ENCODE measurements at places on chromosomes 12 and 14. TPM values are rescaled to one million over a fixed set of nuclear protein-coding genes. Genes with fewer than 3 reads are reported as not detected.

TMEM63C gene
- total RNA-seq: 0.27 TPM

- no peak for DNase-seq
Measured at GRCh38 chr12:123037791-123038190, 57.3 kb downstream of the ARL6IP4 start.

CHGA gene
- total RNA-seq: not detected

GRCh38 chr12:62784576-62784975 is 150.4 kb downstream of the PPM1H start:
- DNase-seq: no peak

PNN gene
- total RNA-seq: 110 TPM

INHBC gene
- 1.5 TPM for total RNA-seq

GUCY2C gene
- not detected for total RNA-seq

GRCh38 chr14:60064491-60065072 is 27.1 kb upstream of the PCNX4 start:
- DNase-seq: peak; percentile 9

CCDC177 gene
- total RNA-seq: not detected

- no peak for DNase-seq
Measured at GRCh38 chr14:67508956-67509355, 20.4 kb upstream of the TMEM229B start.

OR4K13 gene
- total RNA-seq: not detected

- peak; percentile 12 for DNase-seq
Measured at GRCh38 chr12:7190268-7191055, 976 bp downstream of the PEX5 start.

CLEC4D gene
- not detected for total RNA-seq

IRAK3 gene
- total RNA-seq: not detected

- DNase-seq: no peak
Measured at GRCh38 chr14:101369194-101369915, 191.9 kb upstream of the DIO3 start.

GRCh38 chr12:56601503-56601902 is 28.6 kb downstream of the BAZ2A start:
- DNase-seq: no peak

DNA sequence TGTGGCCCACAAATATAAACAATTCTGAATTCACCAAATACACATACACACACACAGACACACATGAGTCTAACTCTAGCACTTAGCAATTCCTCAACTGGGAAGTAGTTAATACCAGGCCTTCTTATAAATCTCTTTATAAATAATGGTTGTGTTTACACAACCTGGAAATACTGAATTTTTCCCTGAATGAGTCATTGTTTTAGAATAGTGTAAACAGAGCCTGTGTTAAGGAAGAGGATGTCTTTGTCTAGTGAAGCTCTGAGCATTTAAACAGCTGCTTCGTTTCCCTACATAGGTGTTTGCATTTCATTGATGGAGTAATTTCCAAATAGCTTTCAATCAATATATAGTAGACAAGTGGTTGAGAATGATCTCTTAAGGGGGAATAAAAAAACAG is 218.8 kb downstream of the BTG1 start:
- DNase-seq: peak; percentile 23

BCL11B gene
- total RNA-seq: not detected

TEAD4 gene
- total RNA-seq: 45.0 TPM

GRCh38 chr14:20631880-20632389 is 9.6 kb downstream of the OR6S1 start:
- DNase-seq: peak; percentile 83

GRCh38 chr12:67980391-67980790 is 8.9 kb upstream of the IFNG-AS1 start:
- no peak for DNase-seq

DNA sequence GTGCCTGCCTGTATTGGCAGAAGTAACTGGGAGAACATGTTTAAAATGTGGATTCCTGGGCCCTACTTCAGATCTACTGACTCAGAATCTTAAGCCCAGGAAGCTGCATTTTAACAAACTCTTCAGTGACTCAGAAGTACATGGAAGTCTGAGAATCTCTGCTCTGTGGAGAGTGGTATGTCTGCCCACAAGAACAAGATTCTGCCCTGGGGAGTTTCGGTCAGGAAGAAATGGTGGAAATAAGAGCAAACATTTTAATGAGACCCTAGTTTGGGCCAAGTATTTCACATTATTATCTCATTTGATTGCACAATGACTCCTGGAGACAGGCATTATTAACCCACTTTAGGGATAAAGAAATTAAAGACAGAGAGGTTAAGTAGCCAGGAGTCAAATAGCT is 8.2 kb downstream of the ALDH1L2 start:
- DNase-seq: no peak

DNA sequence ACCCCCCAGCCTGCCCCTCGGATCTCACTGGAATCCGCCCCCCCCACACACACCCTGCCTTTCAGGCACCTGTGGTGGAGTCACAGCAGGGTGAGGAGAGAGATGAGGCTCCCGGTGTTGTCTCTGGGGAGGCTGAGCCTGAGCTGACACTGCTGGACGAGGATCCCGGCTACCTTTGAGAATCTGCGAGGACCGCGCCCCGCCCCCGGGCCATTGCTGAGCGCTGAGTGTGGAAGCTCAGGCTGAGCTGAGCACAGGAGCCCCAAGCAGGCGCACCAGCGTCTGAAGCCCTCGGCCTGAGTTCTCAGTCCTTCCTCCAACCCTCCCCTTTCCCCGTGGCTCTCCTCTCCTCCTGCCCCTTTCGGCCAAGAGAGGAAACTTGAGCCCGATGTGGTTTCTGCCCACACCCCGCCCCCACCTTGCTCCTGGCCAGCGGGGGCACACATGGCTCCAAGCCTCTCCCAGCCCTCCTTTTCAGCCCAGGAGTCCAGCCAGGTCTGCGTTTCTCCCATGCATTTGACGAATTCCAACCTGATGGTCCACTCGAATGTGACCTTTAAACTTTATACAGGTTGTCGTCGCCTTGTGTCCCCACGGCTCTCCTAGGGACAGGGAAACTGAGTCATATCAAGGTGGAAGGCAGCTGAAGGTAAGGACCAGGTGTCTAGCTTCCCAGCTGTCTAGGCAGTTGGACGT is at the start of gene NFE2:
TSS of gene NFE2 (minus strand) at position 284 of the 696 bp plus-strand sequence. CDS start 5,767 bp downstream, outside the sequence.
- DNase-seq: peak; percentile 58

GRCh38 chr12:96404696-96405095 is 4.5 kb upstream of the CDK17 start:
- DNase-seq: no peak

FAM186B gene
- total RNA-seq: 0.17 TPM

SLC17A8 gene
- 0.10 TPM for total RNA-seq

- no peak for DNase-seq
Measured at GRCh38 chr12:73308079-73308478, 1035.9 kb downstream of the TRHDE start.

GRCh38 chr14:67710209-67710608 is 8.5 kb downstream of the RDH12 start:
- DNase-seq: no peak

- no peak for DNase-seq
Measured at GRCh38 chr12:75790219-75790618, 241.4 kb downstream of the PHLDA1 start.

DNA sequence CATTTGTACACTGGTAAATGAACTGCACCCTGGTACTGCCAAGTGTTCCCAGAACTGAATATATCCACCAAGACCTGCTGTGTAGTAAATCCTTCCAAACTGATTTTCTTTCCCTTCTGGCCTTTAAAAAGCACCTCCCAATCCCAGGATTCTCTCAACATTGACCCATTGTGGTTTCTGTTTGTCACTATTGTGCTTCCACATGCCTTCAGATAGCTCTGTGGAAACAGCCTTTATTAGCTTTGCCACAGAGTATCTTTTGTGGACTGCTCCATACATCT is 949 bp upstream of the KIF21A start:
- DNase-seq: peak; percentile 47

DNA sequence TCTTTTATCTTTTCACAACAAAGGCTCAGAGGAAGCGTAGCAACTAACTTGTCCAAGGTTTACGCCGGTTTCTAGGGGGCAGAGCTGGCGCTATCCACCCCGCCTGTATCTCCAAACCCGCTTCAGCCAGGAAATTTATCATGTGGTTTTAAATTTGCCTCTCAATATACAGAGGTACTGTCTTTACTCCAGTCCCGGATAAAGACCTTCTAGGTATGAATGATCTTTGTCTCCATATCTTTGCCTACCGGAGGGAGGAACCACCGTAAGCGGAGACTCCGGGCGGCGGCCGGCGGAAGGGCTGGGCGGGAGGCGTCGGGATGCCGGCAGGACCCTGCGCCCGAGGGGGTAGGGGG is 693 bp upstream of the RIMKLB start:
- no peak for DNase-seq

- DNase-seq: peak; percentile 71
Measured at GRCh38 chr12:49827401-49828099, 663 bp downstream of the NCKAP5L start.

CCDC184 gene
- total RNA-seq: not detected

- no peak for DNase-seq
Measured at GRCh38 chr14:101426466-101426865, 134.8 kb upstream of the DIO3 start.

- no peak for DNase-seq
Measured at GRCh38 chr12:107318806-107319532, 225.6 kb upstream of the CRY1 start.

- no peak for DNase-seq
Measured at GRCh38 chr12:2753536-2753935, 41.2 kb upstream of the FKBP4 start.

GRCh38 chr12:46944771-46945170 is 119.0 kb upstream of the SLC38A4 start:
- DNase-seq: no peak

PPFIA2 gene
- not detected for total RNA-seq

DNA sequence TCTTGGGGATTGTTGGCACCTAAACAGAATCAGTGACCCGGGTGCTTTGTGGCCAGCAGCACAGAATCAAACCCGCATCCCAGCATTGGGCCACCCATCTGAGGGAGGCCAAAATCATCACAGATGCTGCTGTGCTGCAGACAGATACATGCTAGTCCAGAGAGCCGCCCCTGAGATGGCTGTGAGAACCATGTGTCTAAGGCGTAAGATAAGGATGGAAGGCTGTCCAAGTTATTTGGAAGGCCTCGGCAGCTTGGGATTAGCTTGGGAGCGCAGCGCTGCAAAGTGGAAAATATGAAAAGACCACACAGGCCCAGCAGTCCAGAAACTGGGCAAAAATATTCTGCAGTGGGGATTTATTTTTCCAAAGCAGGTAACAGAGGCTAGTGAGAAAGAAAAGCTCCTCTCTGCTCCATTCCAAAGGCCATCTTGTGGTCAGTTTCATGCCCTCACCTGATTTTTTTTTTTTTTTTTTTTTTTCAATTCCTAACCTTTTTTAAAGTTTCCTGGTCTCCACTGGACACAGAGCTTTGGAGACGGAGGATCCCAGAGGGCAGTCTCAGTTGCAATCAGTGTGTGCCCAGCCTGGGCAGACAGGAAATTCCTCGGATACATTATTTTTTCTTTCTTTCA is 178.9 kb upstream of the BCL2L14 start:
- peak; percentile 34 for DNase-seq

DNA sequence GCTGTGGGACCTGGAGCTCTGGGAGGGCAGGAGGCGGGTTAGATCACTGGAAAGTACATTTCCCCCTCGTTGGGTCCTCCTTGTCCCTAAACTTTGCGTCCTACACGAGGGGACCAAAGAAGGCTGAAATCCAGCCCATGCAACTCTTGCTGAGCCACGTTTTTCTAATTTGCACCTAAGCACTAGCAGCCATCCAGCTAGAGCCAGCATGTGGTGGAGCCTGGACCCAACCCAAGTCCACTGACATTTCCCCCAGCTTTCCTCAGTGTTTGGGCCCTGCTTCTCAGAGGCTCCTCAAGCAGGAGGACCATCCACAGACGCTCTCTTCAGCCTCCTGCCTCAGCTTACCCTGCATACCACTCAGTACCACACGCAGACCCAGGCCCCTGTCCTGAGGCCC is 49.7 kb downstream of the TSPAN11 start:
- no peak for DNase-seq

VRK1 gene
- total RNA-seq: 51.3 TPM

SERPINA12 gene
- not detected for total RNA-seq

GRCh38 chr14:78202163-78202562 is 32.0 kb downstream of the NRXN3 start:
- no peak for DNase-seq

DNA sequence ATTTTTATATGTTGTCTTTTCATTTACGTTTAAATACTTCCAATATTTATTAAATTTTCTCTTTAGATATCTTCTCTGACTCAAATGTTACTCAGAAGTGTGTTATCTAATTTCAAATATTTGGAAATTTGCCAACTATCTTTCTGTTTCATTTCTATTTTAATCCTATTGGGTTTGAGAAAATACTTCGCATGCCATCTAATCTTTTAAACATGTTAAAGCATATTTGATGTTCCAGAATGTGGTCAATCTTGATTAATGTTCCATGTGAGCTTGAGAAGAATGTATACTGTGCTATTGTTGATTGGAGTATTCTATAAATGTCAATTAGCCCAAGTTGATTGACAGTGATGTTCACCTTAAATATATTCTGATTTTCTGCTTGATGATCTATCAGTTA is 11.9 kb upstream of the DCN start:
- DNase-seq: no peak

DNA sequence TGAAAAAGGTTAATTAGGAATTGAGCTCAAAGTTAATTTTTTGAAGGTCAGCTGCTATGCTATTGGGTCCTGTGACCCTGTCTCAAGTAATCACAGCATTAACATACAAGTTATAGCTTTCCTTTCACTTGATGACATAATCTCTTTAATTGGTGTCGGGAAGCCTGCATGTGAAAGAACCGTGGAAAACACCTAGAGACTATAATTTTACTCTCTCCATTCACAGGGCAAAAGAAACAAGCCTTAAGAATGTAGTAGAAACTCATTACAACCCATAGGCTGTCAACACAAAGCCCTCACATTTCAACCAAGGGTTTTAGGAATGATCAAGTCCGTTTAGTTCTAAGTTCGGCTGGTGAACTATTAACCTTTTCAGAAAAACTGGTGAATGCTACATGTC is 104.4 kb downstream of the PPM1A start:
- DNase-seq: no peak

FITM1 gene
- total RNA-seq: 5.8 TPM

DNA sequence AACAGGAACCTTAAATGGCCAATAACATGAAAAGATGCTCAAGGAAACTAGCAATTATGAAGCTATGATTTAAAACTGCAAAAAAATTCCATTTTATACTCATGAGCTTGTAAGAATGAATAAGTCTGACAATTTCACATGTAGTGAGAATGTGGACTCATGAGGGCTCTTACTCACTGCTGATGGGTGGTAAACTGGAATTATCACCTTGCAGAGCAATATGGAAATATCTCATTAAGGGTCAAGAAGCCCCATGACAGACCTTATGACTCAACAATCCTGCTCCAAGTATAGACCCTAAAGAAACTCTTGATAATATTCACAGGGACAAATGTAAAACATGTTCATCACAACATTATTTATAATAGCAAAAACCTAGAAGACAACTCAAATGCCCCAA is 23.5 kb upstream of the SMAGP start:
- no peak for DNase-seq

- DNase-seq: no peak
Measured at GRCh38 chr12:18391151-18391550, 129.8 kb downstream of the PIK3C2G start.
